Central memory CD4-positive, alpha-beta T cell (primary cell): ENCODE measurements at places on chromosomes 5 and 9.

DNA sequence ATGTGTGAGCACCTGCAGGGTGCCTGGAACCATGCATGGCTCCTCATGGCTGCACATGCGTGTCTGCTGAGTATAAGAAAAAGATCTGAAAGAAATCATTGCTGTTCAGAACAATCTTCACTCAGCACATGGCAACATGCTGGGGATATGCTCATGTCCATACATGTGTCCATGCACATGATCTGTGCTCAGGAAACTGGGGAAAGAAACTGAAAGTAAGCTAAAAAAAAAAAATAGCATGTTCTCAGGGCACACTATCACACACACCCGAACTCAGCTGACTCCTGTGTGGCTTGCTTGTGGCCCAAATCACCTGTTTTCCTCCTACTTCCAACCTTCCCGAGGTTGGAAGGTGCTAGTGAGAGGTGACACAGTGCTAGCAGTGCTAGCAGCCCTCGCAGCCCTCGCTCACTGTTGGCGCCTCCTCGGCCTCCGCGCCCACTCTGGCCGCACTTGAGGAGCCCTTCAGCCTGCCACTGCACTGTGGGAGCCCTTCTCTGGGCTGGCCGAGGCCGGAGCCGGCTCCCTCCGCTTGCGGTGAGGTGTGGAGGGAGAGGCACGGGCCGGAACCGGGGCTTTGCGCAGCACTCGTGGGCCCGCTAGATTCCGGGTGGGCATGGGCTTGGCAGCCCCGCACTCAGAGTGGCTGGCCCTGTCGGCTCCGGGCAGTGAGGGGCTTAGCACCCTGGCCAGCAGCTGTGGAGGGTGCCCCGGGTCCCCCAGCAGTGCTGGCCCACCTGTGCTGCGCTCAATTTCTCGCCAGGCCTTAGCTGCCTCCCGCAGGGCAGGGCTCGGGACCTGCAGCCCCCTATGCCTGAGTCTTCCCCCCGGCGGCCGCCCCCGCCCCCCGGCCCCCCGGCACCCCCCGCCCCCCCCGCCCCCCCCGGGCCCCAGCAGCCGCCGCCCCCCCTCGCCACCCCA, 76.0 kb downstream of the GADD45G start:
- DNase-seq: no peak

DNA sequence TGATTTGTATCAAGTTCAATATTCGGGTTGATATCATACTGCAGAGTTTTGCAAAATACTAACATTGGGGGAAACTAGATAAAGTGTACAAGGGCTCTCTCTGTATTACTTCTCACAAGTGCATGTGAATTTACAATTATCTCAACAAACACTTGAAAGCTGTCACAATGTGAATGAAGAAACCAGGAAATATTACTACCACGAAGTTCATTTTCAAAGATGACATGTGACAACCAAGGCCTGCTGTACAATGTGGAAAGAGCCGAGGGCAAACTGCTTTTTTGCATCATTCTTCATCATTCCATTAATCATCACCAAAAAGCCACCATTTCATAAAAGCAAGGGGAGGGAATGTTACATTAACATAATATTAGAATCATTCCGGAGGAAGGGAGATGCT, 310.0 kb downstream of the GLIS3 start:
- no peak for DNase-seq

DNA sequence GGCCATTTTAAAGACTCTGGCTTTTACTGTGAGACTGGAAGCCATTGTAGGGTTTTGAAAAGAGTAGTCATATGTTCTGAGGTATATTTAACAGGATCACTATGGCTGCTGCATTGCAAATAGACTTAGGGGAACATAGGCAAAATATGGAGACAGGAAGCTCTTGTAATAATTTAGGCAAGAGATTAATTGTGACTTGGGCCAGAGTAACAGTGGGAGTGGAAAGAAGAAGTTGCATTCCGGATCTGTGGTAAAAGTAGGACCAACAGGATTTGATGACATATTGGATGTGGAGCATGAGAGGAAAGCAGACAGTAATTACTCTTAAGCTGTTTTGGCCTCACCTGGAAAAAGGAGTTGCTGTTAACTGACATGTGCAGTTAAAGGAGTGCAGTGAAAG, 85.6 kb downstream of the SMIM15 start:
- no peak for DNase-seq

DNA sequence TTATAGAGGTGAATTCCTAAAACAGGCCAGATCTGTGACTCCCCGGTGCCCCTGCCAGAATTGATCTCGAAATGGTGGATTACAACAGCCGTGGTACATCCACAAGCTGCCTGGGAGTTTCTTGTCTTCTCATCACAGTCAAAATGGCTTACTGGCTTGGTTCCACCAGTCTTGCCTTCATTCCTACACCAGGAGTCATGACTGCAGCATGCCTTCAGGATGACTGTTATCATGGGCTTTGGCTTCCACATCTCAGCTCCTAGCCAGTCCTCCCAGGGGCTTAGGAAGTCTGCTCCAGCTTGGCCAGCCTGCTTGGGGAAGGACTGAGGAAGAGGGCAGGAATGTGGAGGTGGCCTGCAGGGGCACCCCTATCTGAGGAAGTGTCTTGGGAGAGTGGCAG, 132.9 kb upstream of the NR3C1 start:
- no peak for DNase-seq

DNA sequence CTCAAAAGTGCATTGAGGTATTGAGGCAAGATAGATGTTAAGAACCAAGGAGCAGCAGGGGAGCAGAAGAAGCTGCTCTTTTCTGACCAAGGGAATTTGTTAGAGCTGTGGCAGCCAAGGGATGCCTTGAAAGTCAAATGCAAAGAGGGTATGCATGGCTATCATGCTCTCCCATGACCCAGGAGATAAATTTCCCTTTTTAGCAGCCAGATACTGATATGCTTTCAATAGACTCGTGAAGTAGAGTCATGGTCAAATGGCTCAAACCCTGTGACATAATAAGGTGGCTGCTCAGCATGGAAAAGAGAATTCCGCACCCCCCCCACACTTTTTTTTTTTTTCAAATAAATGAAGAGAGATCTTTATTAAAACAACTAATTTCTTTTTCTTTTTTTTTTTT, 180.9 kb upstream of the ACTBL2 start:
- no peak for DNase-seq

- DNase-seq: no peak
These were observed 226.4 kb upstream of the DAP start for GRCh38 chr5:10987276-10987924.

GRCh38 chr9:77019926-77020412, 514 bp downstream of the FOXB2 start:
- no peak for DNase-seq

- DNase-seq: no peak
These were observed 31.8 kb downstream of the CCNJL start for GRCh38 chr5:160280384-160281095.

GRCh38 chr9:87181670-87182069, 234.4 kb upstream of the GAS1 start:
- DNase-seq: no peak
